Heart left ventricle (tissue), 16 donors: ENCODE measurements at places on chromosomes 12 and 14. TPM values are rescaled to one million over a fixed set of nuclear protein-coding genes. Genes with fewer than 3 reads are reported as not detected.

KLRC2 gene
- total RNA-seq: not detected

PCED1B gene
- total RNA-seq: 2.2 TPM

RPL10L gene
- total RNA-seq: not detected

DLST gene
- total RNA-seq: 179 TPM

TAS2R13 gene
- total RNA-seq: 0.57 TPM

KANSL2 gene
- 25.9 TPM for total RNA-seq

TAS2R30 gene
- 0.47 TPM for total RNA-seq

GARIN6 gene
- not detected for total RNA-seq

PMCH gene
- total RNA-seq: not detected

GALNT16 gene
- 81.6 TPM for total RNA-seq

SLCO1B1 gene
- total RNA-seq: not detected

GRCh38 chr14:54881761-54882401, 20.7 kb downstream of the GCH1 start:
- H3K27me3 ChIP-seq: no peaks in the 10 kb centered on the region
- H3K4me1 ChIP-seq: no peaks in the 10 kb centered on the region
- DNase-seq: no peak
- H3K27ac ChIP-seq: peak overlapping the region; percentile 91
- no peaks in the 10 kb centered on the region for H3K36me3 ChIP-seq

GRCh38 chr12:2583642-2584401, 210.9 kb upstream of the FKBP4 start:
- no peak overlapping the region for H3K4me3 ChIP-seq
- H3K27ac ChIP-seq: peak overlapping the region; percentile 45
- no peaks in the 10 kb centered on the region for H3K27me3 ChIP-seq
- H3K36me3 ChIP-seq: peaks cover 6% of the 10 kb centered on the region

DNA sequence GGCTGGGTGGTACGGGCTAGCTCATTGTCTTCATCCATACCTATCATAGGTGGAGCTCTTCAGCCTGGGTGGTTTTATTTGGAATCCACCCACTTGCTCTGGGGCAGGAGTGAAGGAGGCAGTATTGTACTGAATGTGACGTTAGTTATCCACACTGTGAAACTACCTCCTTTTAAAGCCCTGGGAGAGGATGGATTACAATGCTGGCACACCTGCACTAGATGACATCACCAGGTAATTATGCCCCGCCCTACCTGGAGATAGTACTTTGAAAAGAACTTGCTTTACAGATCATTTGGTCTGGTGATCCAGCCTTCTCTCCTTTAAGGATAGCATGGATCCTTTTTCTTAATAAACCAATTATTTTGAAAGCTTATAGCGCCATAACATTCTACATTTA, 78.0 kb downstream of the B4GALNT3 start:
- H3K36me3 ChIP-seq: peaks cover 10% of the 10 kb centered on the region
- no peak overlapping the region for H3K4me3 ChIP-seq
- DNase-seq: no peak
- no peaks in the 10 kb centered on the region for H3K27me3 ChIP-seq
- peaks cover 26% of the 10 kb centered on the region for H3K4me1 ChIP-seq

- no peak overlapping the region for H3K27ac ChIP-seq
- H3K4me3 ChIP-seq: no peak overlapping the region
- H3K4me1 ChIP-seq: no peaks in the 10 kb centered on the region
- no peaks in the 10 kb centered on the region for H3K27me3 ChIP-seq
- no peaks in the 10 kb centered on the region for H3K36me3 ChIP-seq
These were observed 58.0 kb downstream of the TMEM116 start for GRCh38 chr12:111954969-111955368.

DNA sequence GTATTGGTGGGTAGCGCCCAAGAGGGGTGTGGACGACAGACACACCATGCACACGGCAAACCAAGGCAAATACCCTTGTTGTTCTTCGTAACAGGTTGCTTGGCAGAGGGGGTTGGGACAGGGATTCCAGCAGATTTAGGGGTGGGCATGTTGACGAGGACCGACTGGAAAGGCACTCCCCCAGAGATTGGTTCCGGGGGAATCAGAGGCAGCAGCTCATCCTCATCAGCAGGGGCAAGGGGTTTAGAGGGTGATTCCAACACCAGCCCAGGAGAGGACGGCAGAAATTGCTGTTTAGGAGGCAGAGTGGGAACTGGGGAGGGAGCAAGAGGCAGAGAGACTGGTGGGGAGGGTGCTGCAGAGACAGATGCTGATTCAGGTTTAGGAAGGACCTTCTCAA, 9.3 kb downstream of the NACA start:
- H3K36me3 ChIP-seq: peaks cover 25% of the 10 kb centered on the region
- no peaks in the 10 kb centered on the region for H3K27me3 ChIP-seq
- DNase-seq: no peak
- H3K27ac ChIP-seq: no peak overlapping the region

GRCh38 chr12:108357834-108358579, 18.9 kb upstream of the CMKLR1 start:
- H3K36me3 ChIP-seq: no peaks in the 10 kb centered on the region
- no peak for DNase-seq
- H3K4me3 ChIP-seq: no peak overlapping the region

GRCh38 chr12:116200812-116201211, 76.7 kb downstream of the MED13L start:
- H3K27ac ChIP-seq: no peak overlapping the region
- no peaks in the 10 kb centered on the region for H3K27me3 ChIP-seq
- no peaks in the 10 kb centered on the region for H3K36me3 ChIP-seq
- no peak overlapping the region for H3K4me3 ChIP-seq
- DNase-seq: no peak

DNA sequence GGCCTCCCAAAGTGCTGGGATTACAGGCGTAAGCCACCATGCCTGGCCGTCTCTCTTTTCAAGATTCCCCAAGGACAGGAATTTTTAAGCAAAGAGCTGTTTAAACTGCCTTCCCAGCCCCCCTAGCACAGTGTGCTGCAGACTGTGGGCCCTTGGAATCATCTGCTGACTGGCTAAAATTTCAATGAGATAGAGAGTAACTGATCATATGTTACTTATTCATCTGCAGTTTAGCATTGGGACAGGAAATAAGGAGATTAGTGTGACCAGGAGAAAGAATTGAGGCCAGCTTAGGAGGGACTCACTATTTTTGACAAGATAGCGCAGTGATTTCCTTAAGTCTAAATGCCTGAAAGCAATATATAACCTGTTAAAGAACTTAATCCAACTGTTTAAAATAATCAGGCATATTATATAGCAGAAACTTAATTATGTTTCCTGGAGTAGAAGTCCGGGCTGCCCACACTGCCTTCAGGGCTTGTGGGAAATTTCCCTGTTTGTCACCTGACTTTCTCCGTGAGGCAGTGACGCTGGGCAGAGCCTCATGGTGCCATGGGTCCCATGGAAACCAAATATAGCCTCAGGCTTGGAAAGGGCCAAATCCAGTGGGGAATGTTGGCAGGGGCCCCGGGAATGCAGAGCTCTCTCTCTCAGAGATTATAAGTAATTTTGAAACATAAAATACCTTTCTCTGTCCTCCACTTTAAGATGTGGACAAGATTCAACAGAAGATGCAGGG, 22.8 kb upstream of the CEBPE start:
- H3K36me3 ChIP-seq: no peaks in the 10 kb centered on the region
- H3K4me1 ChIP-seq: no peaks in the 10 kb centered on the region
- H3K4me3 ChIP-seq: no peak overlapping the region
- peak; percentile 88 for DNase-seq
- H3K27ac ChIP-seq: peak overlapping the region; percentile 46

GRCh38 chr12:29610473-29611170, 113.1 kb upstream of the OVCH1 start:
- no peak for DNase-seq
- no peaks in the 10 kb centered on the region for H3K27me3 ChIP-seq
- no peak overlapping the region for H3K27ac ChIP-seq
- no peaks in the 10 kb centered on the region for H3K36me3 ChIP-seq

DNA sequence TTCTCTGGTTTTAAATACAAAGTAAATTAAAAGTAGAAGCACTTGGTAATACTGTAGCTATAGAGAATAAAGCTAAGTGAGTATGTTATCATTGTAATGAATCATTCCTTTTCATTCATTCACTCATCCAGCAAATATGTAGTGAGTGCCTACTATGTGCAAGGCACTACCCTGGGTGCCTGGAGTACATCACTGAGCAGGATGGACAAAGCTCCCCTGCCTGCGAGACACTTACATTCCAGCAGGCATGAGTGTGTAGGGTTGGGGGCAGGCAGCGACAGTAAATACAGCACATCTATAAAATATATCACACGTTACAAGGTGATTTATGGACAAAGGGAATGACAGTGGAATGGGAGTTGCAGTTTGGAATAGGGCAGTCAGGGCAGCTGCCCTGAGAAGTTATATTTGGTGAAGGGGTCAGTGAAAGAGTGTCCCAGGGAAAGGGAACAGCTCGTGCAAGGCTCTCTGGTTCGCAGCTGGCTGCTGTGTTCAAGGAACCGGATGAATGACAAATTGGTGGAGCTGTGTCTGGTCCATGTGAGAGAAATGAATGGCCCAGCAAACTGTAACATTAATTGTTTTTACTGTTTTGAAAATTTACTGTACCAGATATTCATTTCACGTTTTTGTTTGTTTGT, 159.6 kb downstream of the CRADD start:
- no peaks in the 10 kb centered on the region for H3K27me3 ChIP-seq
- H3K4me1 ChIP-seq: no peaks in the 10 kb centered on the region
- no peaks in the 10 kb centered on the region for H3K36me3 ChIP-seq
- DNase-seq: no peak
- H3K4me3 ChIP-seq: no peak overlapping the region

DNA sequence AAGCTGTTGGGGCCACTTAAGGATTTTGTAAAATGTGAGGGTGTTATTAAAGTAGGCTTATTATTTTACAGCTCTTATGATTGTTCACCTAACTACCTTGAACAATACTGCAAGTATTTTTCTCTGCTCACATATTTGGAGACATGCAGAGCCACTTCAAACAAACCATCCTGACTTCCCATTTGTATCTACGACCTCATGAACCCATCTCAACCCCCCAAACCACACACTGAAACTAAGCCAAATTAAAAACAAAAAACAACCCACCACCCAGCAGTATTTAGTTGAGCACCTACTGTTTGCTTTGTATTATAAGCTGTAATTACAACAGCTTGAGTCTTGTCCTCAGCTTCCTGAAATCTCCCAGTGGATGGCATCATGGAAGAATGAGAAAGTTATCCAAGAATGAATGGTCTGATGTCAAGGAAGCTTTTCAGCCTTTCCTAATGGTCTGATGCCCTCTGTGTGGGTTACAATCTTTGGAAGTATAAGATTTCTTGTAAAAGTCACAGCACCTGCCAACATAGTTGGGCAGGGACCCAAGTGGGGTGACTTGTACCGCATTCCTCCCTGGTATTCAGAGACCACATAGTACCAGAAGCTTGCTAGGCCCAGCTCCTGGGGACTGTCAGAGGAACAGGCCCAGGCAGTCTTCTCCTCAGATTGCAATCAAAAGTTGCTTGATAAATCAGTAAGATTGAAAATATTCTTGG, 416.6 kb downstream of the ZFP36L1 start:
- H3K27ac ChIP-seq: peak overlapping the region; percentile 33
- H3K27me3 ChIP-seq: no peaks in the 10 kb centered on the region
- no peak overlapping the region for H3K4me3 ChIP-seq
- no peak for DNase-seq
- H3K36me3 ChIP-seq: no peaks in the 10 kb centered on the region

DNA sequence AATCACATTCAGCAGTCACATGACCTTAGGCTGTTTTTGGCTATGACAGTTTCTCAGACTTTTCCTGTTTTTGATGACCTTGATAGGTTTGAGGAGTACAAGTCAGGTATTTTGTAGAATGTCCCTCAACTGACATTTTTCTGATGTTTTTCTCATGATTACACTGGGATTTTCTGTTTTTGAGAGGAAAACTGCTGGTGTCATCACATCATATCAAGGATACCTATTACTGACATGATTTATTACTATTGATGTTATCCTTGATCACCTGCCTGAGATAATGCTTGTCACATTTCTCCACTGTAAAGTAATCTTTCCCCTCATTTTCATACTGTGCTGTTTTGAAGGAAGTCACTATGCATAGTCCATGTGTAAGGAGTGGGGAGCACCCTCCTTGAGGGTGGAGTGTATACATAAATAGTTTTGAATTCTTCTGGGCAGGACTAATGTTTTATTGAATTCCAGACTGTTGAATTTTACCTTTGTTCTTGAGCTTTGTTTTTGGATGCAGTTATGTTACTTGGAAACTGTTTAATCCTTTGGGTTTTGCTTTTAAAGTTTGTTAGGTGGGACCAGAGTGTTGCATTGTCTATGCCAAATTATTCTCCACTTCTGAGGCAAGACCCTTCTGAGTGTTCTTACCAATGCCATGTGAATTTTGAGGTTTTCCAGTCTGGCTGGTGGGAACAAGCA, 444.5 kb upstream of the FAR2 start:
- H3K4me3 ChIP-seq: no peak overlapping the region
- no peaks in the 10 kb centered on the region for H3K36me3 ChIP-seq
- H3K4me1 ChIP-seq: no peaks in the 10 kb centered on the region
- H3K27ac ChIP-seq: no peak overlapping the region
- no peak for DNase-seq
- H3K27me3 ChIP-seq: no peaks in the 10 kb centered on the region

- no peaks in the 10 kb centered on the region for H3K36me3 ChIP-seq
- no peak overlapping the region for H3K4me3 ChIP-seq
- no peak for DNase-seq
- H3K4me1 ChIP-seq: no peaks in the 10 kb centered on the region
- H3K27me3 ChIP-seq: no peaks in the 10 kb centered on the region
These were observed 13.2 kb downstream of the SLC2A14 start for GRCh38 chr12:7859552-7859951.

DNA sequence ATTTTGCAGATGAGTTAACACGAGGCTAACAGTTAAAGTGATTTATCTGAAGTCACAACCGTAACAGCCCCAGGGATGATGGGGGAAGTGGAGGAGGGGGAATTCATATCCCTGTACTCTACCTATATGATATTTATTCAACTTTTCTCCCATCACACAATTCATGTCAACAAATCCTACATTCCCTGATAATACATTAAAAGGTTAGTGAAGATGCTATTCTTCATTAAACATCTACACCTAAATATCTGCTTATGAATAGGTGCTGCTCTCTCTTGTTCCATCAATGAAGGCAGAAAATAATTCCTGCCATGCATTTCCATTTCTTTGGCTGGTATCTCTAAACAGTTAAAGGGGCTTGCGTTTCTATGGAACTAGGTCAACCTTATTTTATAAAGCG, 6.8 kb downstream of the YBX3 start:
- peaks cover 57% of the 10 kb centered on the region for H3K4me1 ChIP-seq
- H3K36me3 ChIP-seq: no peaks in the 10 kb centered on the region

DNA sequence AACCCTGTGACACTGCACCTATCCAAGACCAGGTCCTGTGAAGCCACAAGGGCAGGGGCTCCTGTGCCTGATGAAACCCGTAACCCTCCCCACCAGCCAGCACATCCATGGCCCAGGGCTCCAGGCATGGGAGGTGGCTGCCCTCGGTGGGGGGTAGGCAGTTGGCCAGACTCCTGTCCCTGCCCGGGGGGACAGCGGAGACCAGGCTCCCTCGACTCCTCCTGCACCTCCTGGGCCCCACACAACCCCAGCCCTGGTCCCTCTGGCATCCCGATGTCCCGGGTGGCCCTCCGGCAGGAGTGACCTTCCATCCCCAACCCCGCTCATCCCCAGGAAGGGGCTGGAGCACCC, 11.4 kb downstream of the AKT1 start:
- peaks cover 13% of the 10 kb centered on the region for H3K4me1 ChIP-seq
- H3K36me3 ChIP-seq: peaks cover 31% of the 10 kb centered on the region
- DNase-seq: no peak
- H3K4me3 ChIP-seq: no peak overlapping the region
- no peak overlapping the region for H3K27ac ChIP-seq
- no peaks in the 10 kb centered on the region for H3K27me3 ChIP-seq
